ENCODE measurements at places on chromosomes 12 and 14. TPM values are rescaled to one million over a fixed set of nuclear protein-coding genes. Genes with fewer than 3 reads are reported as not detected.

Gene TAS2R20
- not detected for total RNA-seq

Gene RNASE7
- not detected for total RNA-seq

Gene TEDC1
- total RNA-seq, result 26.7 TPM

Gene ASPG
- 0.03 TPM for total RNA-seq

Gene RBP5
- total RNA-seq, result 0.08 TPM

Gene LRP1
- total RNA-seq, result 14.8 TPM

Gene KRT85
- not detected for total RNA-seq
